ENCODE measurements at places on chromosomes 11 and 22.

DNA sequence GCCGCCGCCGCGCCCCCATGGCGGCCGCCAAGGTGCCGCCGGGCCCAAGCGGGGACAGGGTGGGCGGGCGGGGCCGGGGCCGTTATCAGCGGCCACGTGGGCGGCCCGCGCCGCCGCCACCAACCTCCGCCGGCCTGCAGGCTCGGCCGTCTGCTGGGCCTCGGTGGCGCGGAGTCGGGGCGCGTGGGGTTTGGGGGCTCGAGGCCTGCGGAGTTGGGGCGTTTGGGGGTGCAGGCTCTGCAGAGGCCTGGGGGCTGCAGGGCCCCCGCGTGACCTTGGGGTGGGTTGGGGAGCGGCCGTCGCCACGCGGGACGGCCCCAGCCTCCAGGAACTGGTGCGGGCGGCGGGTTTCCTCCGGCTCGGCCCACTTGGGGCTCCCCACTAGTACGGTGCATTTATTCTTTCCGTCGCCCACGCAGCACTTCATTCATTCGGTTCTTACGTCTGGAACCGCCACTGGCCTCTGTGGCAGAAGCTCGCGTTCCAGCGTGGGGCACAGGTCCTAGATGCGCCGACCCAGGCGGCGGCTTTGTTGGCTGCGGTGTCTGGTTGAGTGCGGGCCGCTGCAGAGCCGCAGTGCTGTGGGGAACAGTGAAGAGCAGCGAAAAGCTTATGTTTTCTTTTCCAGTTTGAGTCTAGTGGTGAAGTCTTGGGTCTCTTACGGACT lies 740 bp upstream of the TRMT2A start:
- DNase-seq = no peak

GRCh38 chr11:1113405-1114201 lies 38.9 kb downstream of the MUC2 start:
- no peak for DNase-seq

GRCh38 chr11:70796648-70797227 lies 398.4 kb downstream of the CTTN start:
- no peak for DNase-seq

DNA sequence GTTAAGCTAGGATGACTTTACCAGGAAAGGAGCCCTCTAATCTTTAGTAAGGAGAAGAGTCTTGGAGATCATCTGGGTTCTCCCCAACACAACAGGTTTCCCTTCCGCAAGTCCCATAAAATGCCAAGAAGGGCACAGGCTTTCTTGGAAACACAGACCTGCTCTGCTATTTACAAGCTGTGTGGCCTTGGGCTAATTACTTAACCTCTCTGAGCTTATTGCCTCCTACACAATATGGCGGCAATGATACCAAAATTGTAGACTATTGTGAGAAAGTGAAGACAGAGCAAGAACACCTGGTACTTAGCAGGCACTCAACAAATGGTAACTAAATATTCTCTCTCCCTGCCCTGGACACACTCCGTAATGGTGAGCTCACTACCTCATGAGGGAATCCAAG lies 49.1 kb downstream of the DSCAML1 start:
- no peak for DNase-seq

DNA sequence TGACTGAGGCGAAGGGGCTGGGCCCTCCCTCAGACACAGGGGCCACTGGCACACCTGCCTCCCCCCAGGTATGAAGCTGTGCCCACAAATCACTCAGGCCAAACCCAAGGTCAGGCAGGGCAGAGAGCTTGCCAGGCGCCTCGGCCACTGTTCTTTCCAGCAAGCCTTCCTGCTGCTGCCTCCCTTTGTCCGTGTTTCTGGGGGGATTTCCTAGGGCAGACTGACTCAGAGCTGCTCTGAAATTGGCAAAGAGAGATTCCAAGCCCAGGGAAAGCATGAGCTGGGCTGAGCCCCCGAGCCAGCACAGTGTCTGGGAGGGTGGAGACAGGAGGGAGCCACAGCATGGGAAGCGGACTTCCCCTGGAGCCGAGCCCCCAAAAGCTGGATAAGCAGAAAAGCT lies 33.2 kb downstream of the PPP2R1B start:
- peak; percentile 92 for DNase-seq

GRCh38 chr11:134730561-134731212 lies 318.6 kb upstream of the B3GAT1 start:
- no peak for DNase-seq

- DNase-seq = no peak
Measured at GRCh38 chr22:23038334-23038642, 32.0 kb upstream of the GNAZ start.

- no peak for DNase-seq
Measured at GRCh38 chr11:6196396-6196795, 2.6 kb upstream of the OR52W1 start.

GRCh38 chr11:56950510-56950909 lies 38.2 kb upstream of the OR5AK2 start:
- no peak for DNase-seq

GRCh38 chr11:19409307-19409706 lies 168.6 kb upstream of the E2F8 start:
- DNase-seq = peak; percentile 70

DNA sequence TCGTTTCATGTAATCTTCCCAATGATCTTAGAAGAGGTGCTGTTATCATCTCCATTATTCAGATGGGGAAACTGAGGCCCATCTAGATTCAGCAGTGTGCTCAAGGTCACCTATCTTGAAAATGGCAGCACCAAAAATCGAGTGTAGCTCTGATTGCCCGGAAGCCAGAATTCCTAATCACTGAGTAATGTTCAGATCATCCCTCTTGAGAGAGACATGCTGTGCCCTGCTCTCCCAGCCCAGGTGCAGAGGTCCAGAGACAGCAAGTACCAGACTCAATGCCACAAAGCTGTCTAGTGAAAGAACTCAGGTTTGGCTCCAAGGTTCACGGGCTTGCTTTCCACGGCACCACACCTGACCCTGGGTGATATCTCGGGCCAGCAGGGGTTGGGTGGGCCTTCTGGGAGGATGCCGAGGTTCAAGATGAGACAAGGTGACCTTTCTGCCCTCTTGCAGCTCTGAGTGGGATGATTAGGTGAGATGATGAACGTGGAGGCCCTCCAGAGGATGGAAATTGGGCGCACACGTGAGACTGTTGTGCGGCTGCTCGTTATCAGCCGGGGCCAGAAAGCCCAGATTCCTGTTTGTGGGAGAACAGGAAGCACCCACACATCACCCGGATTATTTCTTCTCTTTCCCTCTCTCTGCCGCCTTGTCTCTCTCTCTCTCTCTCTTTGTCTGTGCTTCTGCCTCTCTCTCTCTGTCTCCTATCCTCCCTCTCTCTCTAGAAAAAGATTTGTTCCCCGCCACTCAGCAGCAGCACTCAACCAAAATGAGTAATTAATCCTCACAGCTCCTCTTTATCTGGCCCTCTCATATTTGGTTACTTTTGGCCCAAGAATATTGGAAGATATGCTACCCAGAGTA lies 19.0 kb upstream of the RASD2 start:
- no peak for DNase-seq

GRCh38 chr11:15123849-15124248 lies 9.1 kb downstream of the INSC start:
- no peak for DNase-seq

- no peak for DNase-seq
Measured at GRCh38 chr11:130815097-130815802, 101.0 kb downstream of the SNX19 start.

DNA sequence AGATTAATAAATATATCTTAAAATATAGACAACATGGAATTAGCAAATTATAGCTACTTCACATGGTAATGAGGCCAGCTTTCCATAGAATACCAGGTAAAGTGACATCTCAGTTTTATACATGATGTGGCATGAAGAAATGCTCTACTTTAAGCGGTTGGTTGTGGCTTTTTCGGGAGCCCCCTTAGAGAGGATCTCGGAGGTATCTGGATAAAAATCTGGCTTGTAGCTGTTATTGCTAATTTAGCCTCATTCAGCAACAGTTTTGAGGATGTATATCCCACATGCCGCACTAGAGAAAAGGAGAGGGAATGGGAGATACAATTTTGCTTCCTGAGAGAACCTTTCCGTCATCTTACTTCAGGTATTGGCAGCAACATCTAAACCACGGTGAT lies 24.0 kb upstream of the TOP3B start:
- DNase-seq = no peak

DNA sequence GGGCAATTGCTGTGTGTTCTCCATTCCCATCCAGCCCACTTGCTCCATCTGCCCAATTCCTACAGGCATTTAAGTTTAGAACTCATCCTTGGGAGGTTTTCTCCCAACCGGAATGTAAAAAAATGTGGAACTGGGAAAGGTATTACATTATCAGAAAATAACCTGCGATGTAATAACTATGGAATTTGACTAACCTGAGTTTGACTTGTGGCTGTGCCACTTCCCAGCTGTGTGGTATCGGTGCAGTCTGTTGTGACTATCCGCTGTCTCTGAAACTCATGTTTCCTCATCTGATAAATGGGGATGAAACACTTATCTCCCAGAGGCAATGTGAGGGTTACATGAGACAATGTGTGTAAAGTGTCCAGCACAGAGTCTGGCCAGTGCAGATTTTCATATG lies 77.6 kb downstream of the TENM4 start:
- no peak for DNase-seq

GRCh38 chr11:107598225-107599139 lies 7.5 kb downstream of the ELMOD1 start:
- no peak for DNase-seq

- DNase-seq = no peak
Measured at GRCh38 chr11:117706322-117706814, 90.6 kb downstream of the DSCAML1 start.

GRCh38 chr11:9893474-9893873 lies 229.6 kb downstream of the SWAP70 start:
- no peak for DNase-seq

GRCh38 chr11:77450227-77450626 lies 23.7 kb downstream of the PAK1 start:
- no peak for DNase-seq

Data from muscle of leg (tissue), 16 donors.